Stomach (tissue), 19 donors: ENCODE measurements at places on chromosomes 3 and 15. TPM values are rescaled to one million over a fixed set of nuclear protein-coding genes. Genes with fewer than 3 reads are reported as not detected.

The LTK gene
- polyA plus RNA-seq, result 3.5 TPM

DNA sequence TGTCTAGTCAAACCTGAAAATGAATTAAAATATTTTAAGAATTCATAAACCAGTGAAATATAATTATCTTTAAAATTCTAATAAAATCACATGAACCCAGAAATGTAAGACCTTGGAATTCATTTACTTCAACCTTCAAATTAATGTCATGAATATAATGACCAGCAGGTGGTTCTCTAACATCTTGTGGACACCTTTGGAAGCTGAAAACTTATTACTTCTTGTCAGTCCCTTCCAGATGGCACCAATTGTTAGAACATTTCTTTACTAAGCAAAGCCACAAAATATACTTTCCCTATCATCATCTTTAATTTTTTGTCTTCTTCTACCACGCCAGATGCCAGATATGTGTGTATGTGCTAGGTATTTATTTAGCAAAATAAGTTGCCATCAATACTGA lies 240.0 kb downstream of the MBNL1 start:
- no peaks in the 10 kb centered on the region for H3K27me3 ChIP-seq
- H3K4me3 ChIP-seq, result no peak overlapping the region
- no peaks in the 10 kb centered on the region for H3K36me3 ChIP-seq
- peak; percentile 39 for DNase-seq
- H3K4me1 ChIP-seq, result no peaks in the 10 kb centered on the region
- no peak overlapping the region for H3K27ac ChIP-seq

DNA sequence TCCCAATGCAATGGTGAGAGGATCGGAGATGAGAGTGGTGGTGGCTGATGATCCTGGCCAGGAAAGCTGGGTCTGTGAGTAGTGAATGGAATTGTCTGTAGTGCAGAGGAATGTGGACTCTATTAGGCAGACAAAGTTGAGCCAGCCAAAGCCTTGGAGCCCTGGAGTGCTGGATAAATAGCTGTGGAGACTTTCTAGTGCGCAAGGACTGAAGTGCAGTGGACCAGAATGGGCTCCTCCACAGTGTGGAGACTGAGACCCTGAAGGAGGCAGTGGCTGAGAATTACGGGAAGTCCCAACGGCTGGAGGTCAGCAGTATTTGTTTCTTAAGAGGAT lies 874 bp downstream of the ZNF662 start:
- peaks cover 23% of the 10 kb centered on the region for H3K4me1 ChIP-seq
- H3K36me3 ChIP-seq, result peaks cover 11% of the 10 kb centered on the region
- H3K27ac ChIP-seq, result no peak overlapping the region
- peaks cover 9% of the 10 kb centered on the region for H3K27me3 ChIP-seq
- H3K4me3 ChIP-seq, result peak overlapping the region; percentile 59

- no peaks in the 10 kb centered on the region for H3K36me3 ChIP-seq
- DNase-seq, result peak; percentile 47
- H3K4me3 ChIP-seq, result no peak overlapping the region
- no peak overlapping the region for H3K27ac ChIP-seq
- H3K27me3 ChIP-seq, result no peaks in the 10 kb centered on the region
- H3K4me1 ChIP-seq, result no peaks in the 10 kb centered on the region
Observed at GRCh38 chr3:146326875-146327543, 76.1 kb upstream of the PLSCR4 start.

DNA sequence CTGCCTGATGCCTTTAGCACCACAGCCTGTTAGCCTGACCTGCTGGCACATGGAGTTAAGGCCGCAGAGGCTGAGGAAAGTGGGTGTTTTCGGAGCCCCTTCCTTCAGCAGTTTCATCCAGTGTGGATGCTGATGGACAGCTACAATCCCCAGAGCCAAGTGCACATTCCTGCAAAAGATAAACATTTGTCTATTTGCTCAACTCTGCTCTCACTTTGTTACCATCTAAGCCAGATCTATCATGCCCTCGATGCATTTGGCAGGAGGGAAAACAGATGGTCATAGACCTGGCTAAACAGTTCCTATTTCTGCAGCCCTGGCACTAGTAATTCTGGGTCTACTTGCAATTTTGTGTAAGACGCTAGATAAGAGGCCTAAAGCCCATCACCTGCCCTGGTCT lies 312.9 kb upstream of the RASGRP1 start:
- DNase-seq, result peak; percentile 31
- H3K36me3 ChIP-seq, result no peaks in the 10 kb centered on the region
- H3K4me3 ChIP-seq, result no peak overlapping the region
- H3K27me3 ChIP-seq, result no peaks in the 10 kb centered on the region
